Neural crest cell (in vitro differentiated cells): ENCODE measurements at places on chromosomes 6 and 20.

DNA sequence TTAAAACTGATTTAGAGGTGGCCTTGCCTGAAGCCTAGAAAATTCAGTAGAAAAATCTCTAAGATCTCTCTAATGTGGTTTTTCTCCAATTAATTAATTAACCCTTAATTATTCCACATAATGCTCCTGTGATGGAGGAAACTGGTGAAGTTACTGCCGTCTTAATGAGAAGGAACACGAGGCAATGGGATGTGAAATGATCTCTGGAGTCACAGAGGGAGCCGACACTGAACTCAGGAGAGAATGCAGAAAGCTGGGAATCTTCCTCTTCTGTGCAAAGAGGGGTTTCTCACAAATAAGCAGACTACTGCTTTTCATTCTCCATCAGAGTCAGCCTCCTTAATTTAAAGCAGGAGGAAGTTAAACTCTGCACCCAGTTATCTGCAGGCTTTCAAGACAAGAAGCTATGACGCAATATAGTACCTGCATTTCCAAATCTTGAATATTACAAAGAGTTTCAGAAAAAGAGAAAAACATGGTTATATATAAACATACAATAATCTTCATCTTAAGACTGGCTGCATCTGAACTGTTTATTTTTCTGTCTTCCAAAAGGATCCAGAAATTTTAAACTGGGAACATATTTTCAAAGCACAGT is 18.1 kb upstream of the SNRPB2 start:
- DNase-seq = no peak

DNA sequence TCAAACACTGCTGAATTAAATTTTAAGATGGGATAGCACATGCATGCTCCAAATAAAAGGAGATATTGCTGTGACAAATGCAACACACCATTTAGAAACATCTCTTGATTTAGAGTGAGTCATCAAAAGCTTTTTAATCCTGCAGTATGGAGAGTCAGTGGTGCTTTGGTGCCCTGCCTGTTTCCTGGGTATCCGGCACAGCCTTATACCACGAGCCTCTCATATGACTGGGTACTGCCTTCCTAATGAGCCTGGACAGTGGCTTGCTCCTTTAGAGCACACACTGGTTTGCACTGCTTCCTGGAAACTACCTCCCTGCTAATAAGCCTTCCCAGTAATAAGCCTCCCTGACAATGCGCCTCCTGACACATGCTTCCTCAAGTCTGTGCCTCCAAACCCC is 65.3 kb upstream of the KCNK16 start:
- no peak for DNase-seq

DNA sequence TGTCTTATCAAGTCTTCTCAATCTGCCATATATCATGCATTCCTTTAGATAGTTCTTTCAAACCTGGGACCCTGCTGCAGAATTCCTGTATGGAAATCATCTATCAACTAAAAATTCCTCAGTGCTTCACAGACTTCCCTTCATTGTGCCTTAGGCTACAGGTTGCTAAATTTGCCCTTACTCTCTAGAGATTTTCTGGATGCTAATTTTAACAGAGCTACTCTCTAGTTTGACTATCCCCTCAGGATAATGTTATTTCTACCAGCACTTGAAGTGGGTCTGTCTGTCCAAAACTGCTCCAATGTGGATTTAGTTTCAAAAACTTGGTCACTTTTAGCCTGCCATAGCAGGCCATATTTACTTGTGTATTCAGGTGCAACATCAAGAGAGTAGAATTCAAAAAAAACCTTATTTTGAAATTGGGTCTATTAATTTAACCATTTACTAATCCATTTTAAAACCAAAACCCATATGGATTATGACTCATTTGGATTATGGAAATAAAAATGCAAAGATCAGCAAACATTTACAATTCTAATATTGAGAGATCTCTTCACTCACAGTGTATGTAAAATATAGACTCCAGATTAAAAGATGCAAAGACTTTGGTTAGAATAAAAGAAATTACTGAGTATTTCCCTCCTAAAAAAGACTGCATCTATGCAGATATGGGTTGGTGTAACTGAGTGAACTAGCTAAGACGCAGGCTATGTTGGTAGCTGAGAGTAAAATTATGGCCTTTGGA is 13.9 kb upstream of the COX7A2 start:
- no peak for DNase-seq

DNA sequence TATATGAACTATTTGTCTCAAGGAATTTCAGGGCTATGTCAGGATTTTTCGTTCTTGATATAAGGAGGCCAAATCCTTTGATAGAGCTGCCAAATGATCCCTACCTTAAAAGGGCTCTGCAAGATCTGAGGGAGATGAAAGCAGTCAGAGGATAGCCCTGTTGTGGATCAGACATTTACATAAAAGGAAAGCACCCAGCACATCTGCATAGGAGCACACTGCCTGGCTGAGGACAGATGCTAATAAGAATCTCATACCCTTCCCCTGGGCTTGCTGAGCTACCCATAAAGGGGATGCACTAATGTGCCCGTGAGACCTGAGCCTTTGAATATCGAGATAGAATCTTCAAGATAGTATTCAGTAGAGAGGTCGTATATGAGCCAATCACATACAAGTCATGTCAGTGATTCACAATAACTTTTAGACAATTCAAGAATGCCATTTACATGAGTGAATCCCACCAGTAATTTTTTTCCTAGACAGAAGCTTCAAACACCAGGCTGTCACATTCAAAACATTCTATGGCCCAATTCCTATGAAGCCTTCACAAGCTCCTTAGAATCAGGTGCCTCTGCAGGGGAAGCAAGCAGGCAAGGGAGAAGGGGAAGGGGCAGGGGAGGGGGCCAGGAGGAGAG is 71.1 kb downstream of the STMND1 start:
- no peak for DNase-seq

- DNase-seq = no peak
Observed at GRCh38 chr20:22771706-22772105, 187.3 kb upstream of the FOXA2 start.

- DNase-seq = no peak
Observed at GRCh38 chr6:146544616-146545182, 1.1 kb downstream of the RAB32 start.

DNA sequence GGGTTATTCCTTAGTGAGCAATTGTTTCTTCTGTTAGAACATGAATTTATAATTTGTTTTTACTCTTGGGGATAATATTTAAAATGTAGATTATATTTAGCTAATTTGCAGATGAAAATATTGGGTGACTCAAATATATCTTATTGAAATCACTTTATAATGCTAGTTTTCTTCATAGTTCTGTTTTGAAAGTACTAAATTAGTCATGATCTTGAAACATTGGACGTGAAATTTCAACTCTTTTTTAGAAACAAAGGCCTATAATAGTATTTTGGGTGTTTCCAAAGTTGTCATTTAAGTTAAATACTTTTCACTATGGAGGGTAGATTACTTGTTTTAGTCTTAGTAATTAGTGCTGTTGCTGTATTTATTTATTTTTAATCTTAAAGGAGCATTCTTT is 250.9 kb downstream of the UTRN start:
- DNase-seq = no peak

DNA sequence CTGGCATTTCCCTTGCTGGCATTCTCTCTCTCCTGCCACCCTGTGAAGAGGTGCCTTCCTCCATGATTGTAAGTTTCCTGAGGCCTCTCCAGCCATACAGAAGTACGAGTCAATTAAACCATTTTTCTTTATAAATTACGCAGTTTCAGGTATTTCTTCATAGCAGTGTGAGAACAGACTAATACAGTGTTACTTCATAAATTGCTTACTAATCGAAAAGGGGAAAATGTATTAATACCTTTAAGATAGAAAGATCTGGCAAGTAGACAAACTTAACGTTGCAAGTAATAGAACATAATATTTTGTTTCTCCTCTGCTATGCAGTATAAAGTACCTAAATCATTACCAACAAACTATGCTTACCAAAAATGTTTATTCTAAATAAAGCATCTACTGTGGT is 178.3 kb upstream of the LAMA2 start:
- DNase-seq = no peak

DNA sequence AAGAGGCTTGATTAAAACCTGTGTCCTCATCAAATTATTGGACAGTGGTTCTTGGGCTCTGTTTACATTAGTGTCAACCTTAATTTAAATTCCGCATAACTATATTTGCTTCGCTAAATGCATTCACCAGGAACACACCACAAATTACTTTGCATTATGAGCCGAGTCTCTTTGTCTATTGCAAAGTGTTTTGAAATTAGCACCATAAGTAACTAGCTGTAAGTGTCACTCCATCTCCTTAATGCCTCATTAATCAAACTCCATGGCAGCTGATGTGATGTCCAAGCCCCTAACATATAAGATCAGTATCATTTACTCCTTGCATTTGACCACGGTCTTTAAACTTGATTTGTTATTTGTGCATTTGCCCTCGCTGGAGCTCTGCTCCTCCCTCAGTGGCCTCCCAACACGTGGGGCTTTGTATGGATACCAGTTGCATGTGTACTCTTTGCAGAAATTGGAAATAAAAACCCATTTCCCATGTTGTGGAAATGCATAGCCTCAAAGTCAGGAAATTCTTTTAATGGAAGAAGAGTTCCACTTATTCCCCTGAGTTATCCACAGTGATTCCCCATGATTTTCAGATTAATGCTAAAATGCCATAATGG is 24.6 kb downstream of the FOXA2 start:
- DNase-seq = no peak

DNA sequence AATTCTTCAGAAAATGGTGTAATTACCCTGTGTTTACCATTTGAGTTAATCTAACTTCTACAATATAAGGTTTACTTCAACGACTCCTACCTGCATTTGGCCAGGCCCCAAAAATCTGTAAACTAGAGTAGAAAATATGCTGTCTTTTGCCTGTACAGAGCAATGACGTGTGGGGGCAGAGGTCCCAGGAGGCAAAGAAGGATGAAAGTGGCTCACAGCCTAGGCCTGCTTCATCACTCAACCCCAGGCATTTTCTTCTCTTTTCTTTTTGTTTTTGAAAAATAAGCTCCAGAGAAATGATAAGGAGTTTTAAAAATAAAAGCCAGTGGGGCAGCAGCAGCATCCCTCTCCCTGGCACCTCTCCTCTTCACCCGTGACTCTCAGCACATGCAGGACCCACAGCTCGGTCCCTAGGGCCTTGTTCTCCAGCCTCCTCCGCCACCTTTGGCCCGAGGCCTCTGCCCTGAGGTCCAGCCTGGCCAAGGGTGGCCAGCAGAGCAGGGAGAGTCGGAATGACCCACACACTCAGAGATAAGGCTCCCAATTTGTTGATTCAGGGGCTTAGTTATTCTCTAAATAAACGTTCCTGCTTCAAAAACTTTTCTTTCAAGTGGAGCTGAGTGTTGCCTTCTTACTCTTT is 310.3 kb upstream of the RNF24 start:
- DNase-seq = no peak

- no peak for DNase-seq
Observed at GRCh38 chr6:152355166-152355565, 282.0 kb downstream of the SYNE1 start.

DNA sequence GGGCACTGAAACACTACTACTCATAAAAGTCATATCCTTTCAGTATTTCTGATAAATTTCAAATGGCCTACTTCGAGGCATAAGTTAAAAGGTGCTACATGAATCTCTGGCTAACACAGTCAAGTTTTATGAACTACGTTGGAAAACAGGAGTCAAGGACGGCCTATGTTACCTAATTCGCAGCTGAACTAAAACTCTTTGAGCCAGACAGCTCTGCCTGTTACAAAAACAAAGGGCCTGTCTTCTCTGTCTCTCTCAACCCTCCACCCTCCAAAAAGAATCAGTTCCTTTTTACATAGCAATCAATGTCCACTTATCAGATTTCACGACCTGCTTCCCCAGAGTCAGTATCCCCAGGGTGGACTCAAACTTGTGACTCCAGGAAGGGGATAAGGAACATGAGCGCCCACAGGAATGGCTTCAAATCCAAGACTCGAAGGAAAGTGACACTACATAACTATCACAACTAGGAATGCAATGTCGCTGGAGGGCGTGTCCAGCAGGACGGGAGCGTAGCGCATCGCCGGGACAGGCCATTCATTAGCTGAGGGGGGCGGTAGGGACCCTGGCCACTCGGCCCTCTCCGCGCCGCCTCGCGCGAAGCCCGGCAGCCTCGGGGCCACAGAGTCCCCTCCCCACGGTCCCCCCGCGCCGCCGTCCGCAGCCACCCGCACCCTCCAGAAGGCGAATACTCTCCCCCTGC is 591 bp downstream of the IBTK start:
- peak; percentile 60 for DNase-seq

DNA sequence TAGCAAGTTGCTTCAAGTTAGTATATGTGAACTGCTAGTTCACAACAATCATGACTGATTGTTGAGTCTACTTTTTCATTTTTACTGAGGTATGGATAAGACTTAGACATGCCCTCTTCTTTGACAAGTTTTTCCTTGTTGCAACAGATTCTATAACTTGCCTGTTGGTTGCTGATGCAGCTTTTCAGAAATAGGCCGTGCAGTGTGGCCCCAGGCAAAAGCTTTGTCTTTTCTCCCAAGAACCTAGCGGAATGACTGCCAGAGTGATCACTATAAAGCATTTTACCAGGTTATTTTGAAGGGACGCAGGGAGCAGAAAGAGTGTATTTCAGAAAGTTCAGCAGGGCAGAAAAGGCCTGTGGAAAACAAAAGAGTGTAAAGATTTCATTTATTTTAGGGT is 16.0 kb downstream of the HECA start:
- peak; percentile 20 for DNase-seq

DNA sequence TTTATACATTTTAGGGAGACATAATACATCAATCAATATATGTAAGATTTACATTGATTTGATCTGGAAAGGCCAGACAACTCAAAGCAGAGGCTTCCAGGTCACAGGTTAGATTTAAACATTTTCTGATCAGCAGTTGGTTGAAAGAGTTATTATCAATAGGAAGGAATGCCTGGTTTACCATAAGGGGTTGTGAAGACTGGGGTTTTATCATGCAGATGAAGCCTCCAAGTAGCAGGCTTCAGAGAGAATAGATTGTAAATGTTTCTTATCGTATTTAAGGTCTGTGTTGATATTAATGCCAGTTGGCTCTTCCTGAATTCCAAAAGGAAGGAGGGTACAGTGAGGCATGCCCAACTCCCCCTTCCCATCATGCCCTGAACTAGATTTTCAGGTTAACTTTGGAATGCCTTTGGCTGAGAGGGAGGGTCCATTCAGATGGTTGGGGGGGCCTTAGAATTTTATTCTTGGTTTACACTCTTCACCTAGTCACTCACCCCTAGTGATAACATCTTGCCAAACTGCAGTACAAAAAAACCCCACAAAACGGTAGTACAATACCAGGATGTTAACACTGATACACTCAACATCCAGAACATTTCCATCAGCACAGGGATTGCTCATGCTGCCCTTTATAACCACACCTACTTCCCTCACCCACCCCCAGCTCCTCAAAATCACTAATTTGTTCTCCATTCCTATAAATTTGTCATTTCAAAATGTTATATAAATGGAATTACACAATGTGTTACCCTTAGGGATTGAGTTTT is 259.6 kb upstream of the PLN start:
- DNase-seq = no peak

- DNase-seq = no peak
Observed at GRCh38 chr20:12829170-12829569, 179.6 kb upstream of the SPTLC3 start.

GRCh38 chr6:30211306-30211705 is 1.9 kb downstream of the TRIM26 start:
- no peak for DNase-seq
